ENCODE measurements at places on chromosomes 5 and 9.

- DNase-seq: no peak
These were observed 97.2 kb upstream of the NREP start for GRCh38 chr5:111854186-111854585.

DNA sequence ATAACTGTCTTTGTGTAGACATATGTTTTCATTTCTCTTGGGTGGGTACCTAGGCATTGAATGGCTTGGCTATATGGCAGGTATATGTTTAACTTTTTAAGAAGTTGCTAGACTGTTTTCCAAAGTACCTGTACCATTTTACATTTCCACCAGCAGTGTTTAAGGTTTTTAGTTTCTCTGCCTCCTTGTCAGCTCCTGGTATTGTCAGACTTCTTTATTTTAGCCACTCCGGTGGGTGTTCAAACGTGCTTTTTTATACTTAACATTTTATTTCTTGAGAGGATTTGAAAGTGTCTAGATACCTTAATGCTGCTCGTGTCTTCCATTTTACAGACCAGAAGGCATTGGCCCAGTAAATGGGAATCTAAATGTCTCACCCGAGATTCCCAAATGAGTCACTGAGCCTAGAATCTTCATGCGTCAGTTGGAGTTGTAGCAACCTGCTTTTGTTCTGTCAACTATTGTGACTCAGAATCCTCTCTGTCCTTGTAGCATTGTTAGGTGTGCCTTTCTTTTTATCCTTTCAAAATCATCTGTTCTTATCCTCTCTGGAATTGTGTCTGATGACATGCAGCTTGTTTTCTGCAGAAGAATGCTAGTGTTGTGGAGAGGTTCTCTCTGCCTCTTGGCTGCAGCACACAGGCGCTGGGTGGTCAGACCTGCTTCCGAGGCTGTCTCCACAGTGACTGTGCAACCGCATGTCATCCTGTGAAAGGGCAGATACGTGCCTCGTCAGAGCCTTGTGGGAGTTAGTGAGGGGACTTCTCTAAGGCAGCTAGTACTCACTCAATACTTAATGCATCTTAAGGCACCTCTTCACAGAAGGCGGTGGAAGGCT lies 291.8 kb downstream of the AOPEP start:
- no peak for DNase-seq

DNA sequence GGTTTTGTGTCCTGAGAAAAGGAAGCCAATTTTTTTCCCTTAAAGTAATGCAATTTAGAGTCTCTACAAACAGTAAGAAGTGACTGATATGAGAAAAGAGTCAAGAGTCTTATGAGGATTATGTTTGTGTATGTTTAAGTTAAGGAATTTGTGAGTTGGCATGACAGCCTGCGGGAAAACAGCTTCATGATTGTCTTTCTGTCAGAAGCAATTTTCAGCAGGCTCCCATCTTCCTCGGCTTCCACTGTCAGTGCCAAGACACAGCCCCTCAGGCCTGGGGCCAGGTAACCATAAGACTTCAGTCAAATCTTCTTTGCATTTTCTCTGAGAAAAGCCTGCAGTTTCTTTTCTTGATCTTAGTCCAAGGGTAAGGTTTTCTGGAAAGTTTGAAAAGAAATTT lies 17.0 kb upstream of the SELENOP start:
- no peak for DNase-seq

DNA sequence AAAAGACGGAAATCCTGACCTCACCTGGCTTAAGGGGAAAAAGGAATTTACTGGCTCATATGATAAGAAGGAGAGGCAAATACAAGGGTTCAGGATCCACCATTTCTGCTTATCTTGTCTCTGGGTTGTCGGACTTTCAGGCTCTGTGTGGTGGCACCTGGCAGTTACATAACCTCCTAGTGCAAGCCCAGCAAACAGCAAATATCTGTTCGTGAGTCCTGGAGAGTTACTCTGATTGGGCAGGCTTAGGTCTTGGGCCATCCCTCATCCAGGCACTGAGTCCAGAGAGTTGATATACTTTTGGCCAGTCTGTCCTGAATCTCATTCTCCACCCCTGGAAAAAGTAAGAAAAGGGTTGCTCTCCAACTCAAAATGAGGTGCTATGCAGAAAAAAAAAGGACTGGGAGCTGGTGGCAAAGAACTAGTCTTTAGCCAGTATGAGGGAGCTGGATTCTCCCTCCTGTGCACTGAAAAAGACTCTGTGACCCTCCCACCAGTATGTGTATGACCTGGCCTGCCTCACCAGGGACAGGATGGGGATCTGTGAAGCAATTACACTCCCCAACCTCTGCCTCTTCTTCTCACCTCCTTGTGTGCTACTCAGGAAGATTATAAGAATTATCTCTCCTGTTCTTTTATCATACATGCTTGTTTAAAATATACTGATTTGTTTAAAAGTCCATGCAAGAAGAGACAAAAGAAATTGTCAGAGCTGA lies 282.9 kb downstream of the ARHGAP26 start:
- no peak for DNase-seq

- no peak for DNase-seq
These were observed 1.3 kb downstream of the DNAI1 start for GRCh38 chr9:34459941-34460340.

- DNase-seq: peak; percentile 93
These were observed at the start of the genes HDAC3 and RELL2 for GRCh38 chr5:141636413-141637122. TSS of gene HDAC3 (minus strand) at chr5:141636849. CDS start at chr5:141636790, 59 bp downstream. TSS of gene RELL2 (plus strand) at chr5:141636997. CDS start at chr5:141638226, 1,229 bp downstream.

DNA sequence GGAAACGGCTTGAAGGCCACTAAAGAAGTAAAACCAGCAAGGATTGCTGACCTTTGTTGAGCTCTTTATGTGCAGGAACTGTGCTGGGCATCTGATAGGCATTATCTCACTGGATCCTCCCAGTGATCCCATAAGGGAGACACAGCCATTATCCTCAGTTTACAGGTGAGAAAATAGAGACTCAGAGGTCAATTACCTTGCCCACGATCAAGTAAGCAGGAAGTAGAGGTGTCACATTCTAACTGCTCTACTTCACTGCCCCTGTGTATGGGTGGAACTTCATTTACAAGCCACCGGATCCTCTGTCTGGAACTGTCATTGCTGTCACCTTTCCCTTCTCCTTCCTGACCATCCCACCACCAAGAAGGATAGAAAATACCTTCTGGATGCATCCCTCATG lies 248.9 kb downstream of the CRB2 start:
- no peak for DNase-seq

GRCh38 chr9:121576281-121577075 lies 75.0 kb upstream of the DAB2IP start:
- DNase-seq: no peak

GRCh38 chr9:78365748-78366697 lies 69.1 kb downstream of the PSAT1 start:
- DNase-seq: no peak

- no peak for DNase-seq
These were observed 29.3 kb upstream of the UNC5A start for GRCh38 chr5:176781054-176781375.

DNA sequence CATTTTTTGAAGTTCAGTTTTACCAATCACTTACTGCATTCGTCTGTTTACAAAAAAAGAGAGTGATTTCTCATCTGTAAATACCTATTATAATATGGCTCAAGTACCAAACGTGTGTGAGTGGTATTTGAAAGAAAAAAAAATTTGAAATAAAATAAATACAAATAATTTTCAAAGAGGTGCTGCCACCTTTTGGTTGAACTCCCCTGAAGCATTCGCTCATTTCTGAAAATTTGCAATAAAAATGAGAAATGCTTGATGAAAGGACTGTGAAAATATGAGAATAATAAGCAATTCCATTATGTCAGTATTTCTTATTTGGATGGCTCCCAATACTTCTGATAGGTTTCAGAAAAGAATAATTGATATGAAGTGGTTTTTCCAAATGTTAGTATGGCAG lies 409.9 kb downstream of the CTNND2 start:
- no peak for DNase-seq
